Activated naive CD8-positive, alpha-beta T cell treated with anti-CD3 and anti-CD28 coated beads for 36 hours (primary cell): ENCODE measurements at places on chromosomes 4 and X. TPM values are rescaled to one million over a fixed set of nuclear protein-coding genes. Genes with fewer than 3 reads are reported as not detected.

GRCh38 chr4:3111461-3111860 is 37.0 kb downstream of the HTT start:
- DNase-seq = no peak
- H3K36me3 ChIP-seq = peaks cover 11% of the 10 kb centered on the region
- peaks cover 3% of the 10 kb centered on the region for H3K4me1 ChIP-seq
- H3K27me3 ChIP-seq = no peaks in the 10 kb centered on the region

NSD2 gene
- 184 TPM for total RNA-seq

GRCh38 chrX:69016293-69016941 is 148.8 kb downstream of the PJA1 start:
- no peaks in the 10 kb centered on the region for H3K4me1 ChIP-seq
- H3K4me3 ChIP-seq = no peak overlapping the region
- no peaks in the 10 kb centered on the region for H3K27me3 ChIP-seq

GRCh38 chr4:2126309-2127043 is 67.3 kb downstream of the NAT8L start:
- no peaks in the 10 kb centered on the region for H3K27me3 ChIP-seq
- H3K36me3 ChIP-seq = no peaks in the 10 kb centered on the region
- H3K27ac ChIP-seq = no peak overlapping the region

CABS1 gene
- total RNA-seq = not detected

GRCh38 chr4:2651546-2651945 is 104.6 kb downstream of the TNIP2 start:
- H3K4me3 ChIP-seq = no peak overlapping the region
- H3K36me3 ChIP-seq = peaks cover 27% of the 10 kb centered on the region
- H3K4me1 ChIP-seq = peaks cover 24% of the 10 kb centered on the region

RPL34 gene
- total RNA-seq = 1,710 TPM

DNA sequence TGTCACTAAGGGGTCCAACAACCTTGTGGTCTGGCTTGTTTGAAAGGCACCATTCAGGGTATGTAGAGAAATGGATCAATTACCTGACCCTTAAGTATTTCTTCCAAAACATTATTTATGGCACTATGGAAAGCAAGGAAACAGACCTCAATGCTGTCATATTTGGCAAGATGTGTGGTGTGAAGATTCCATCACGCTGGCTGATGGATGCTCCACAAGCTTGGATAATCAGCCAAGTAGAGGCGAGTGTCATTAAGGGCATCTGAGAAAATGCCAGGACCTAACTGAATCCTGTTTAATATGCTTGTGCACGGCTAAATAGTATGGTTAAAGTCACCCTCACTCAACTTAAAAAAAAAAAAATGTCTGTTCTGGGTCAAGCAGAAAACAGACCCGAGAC is 120.7 kb downstream of the COMMD8 start:
- no peak overlapping the region for H3K4me3 ChIP-seq
- H3K27ac ChIP-seq = no peak overlapping the region
- DNase-seq = no peak
- H3K36me3 ChIP-seq = no peaks in the 10 kb centered on the region
- H3K4me1 ChIP-seq = no peaks in the 10 kb centered on the region

TNMD gene
- not detected for total RNA-seq

DNA sequence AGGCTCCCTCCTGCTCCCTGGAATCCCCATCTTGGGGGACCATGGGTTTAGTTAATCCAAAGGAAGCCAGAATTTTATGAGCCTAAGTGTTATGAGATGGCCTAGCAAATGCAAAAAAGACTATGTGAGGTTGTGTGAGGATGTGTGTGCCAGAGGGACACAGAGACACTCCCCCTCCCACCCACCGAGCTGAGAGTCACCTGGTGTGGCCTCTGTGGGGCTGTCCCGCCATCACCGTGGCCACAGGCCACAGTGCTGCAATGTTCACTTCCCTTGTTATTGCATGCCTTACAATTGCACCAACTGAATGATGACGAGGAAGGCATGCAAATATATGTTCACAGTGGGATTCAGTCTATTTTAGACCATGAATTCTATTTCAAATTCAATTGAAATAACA is 601 bp upstream of the FGFBP2 start:
- H3K4me3 ChIP-seq = peak overlapping the region; percentile 75
- H3K36me3 ChIP-seq = no peaks in the 10 kb centered on the region
- H3K4me1 ChIP-seq = peaks cover 36% of the 10 kb centered on the region
- peak; percentile 80 for DNase-seq
- peak overlapping the region; percentile 91 for H3K27ac ChIP-seq

DNA sequence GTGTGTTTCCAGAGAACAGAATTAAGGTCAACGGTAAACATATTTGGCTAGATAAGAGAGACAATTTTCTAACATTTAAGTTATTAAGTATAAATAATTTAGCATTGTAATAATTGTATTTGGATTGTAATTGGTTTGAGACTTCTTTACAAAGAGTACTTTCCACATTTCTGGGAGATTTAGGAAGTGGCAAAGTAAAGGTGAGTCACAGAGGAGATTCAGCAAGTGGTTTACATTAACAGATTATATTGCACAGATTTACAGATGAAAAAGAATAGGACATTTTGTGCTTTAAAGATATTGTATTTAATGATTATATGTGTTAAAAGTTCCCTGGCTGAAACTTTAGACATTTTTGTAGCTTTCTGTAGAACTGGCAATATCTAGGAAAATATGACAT is 584.4 kb upstream of the AADAT start:
- H3K36me3 ChIP-seq = no peaks in the 10 kb centered on the region
- H3K27ac ChIP-seq = no peak overlapping the region
- no peaks in the 10 kb centered on the region for H3K27me3 ChIP-seq
- DNase-seq = no peak
- no peaks in the 10 kb centered on the region for H3K4me1 ChIP-seq
- no peak overlapping the region for H3K4me3 ChIP-seq

GRCh38 chr4:143017210-143017609 is 167.5 kb upstream of the USP38 start:
- H3K4me3 ChIP-seq = no peak overlapping the region
- no peaks in the 10 kb centered on the region for H3K36me3 ChIP-seq
- H3K27ac ChIP-seq = no peak overlapping the region
- H3K4me1 ChIP-seq = no peaks in the 10 kb centered on the region
- DNase-seq = no peak
- H3K27me3 ChIP-seq = no peaks in the 10 kb centered on the region

DNA sequence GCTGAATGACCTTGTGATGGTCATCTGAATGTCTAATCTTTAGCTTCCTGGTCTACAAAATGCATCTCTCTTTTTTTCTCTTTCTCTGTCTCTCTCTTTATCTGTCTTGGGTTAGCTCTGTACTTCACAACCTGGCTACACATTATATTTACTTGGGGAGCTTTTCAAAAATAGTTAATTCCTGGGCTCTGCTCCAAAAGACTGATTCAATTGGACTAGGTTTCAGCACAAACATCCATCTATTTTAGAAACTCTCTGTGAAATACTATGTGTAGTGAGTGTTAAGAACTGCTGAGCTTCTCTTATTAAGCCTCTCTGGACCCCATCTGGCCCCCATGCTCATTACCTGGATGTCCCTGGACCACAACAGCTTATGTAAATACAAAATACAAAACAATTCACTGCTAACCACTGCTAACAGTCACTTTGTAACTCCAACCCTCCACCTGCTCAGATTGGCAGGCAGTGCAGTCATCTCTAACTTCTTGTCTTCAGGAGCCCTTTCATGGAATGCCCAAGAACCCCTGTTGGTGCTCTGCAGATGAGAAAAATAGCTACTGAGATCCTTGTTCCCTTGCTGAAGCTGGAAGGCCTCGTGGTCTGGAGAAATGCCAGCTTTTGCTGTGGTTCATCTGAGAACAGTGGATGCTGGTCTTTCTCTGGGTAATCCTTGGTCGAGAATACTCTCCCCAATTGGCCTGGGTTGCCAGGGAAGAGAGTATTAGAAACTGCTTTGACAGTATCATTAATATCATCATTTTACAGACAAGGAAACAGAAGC is 14.8 kb upstream of the BOD1L1 start:
- H3K36me3 ChIP-seq = no peaks in the 10 kb centered on the region
- DNase-seq = no peak
- H3K27me3 ChIP-seq = peaks cover 15% of the 10 kb centered on the region
- no peak overlapping the region for H3K4me3 ChIP-seq

- H3K36me3 ChIP-seq = no peaks in the 10 kb centered on the region
- DNase-seq = no peak
- no peak overlapping the region for H3K27ac ChIP-seq
- H3K27me3 ChIP-seq = no peaks in the 10 kb centered on the region
- H3K4me1 ChIP-seq = no peaks in the 10 kb centered on the region
Measured at GRCh38 chr4:20326977-20327376, 75.3 kb downstream of the SLIT2 start.

GRCh38 chr4:23631255-23631950 is 258.4 kb downstream of the PPARGC1A start:
- H3K4me3 ChIP-seq = no peak overlapping the region
- DNase-seq = no peak
- no peaks in the 10 kb centered on the region for H3K4me1 ChIP-seq

- no peak for DNase-seq
- H3K27me3 ChIP-seq = peaks cover 4% of the 10 kb centered on the region
- no peak overlapping the region for H3K4me3 ChIP-seq
- no peak overlapping the region for H3K27ac ChIP-seq
Measured at GRCh38 chrX:12988797-12989196, 13.9 kb downstream of the TMSB4X start.

ETDB gene
- total RNA-seq = not detected

DNA sequence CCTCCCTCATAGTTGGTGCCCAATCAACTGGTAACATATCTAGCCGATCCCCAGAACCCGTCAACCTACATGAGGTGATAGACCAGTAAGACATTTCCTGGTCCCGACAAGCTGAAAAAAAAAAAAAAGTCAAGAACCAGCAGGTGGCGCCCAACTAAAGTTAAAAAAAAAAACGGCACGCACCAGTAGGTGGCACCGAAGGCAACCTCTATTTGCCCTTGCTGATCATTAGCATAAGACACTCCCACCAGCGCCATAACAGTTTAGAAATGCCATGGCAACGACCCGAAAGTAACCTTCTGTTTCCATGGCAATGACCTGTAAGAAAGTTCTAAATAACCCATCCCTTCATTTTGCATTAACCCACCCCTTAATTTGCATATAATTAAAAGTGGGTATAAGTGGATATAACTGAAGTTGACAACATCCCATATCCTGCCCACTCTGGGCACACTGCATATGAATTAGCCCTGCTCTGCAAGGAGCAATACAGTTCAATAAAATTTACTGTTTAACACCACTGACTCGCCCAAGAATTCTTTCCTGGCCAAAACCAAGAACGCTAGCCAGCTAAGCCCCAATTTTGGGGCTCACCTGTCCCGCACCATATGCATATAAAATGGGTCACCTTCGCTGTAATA is 83.9 kb upstream of the SPANXB1 start:
- H3K4me3 ChIP-seq = no peak overlapping the region
- H3K36me3 ChIP-seq = peaks cover 1% of the 10 kb centered on the region
- peaks cover 2% of the 10 kb centered on the region for H3K4me1 ChIP-seq
- peak; percentile 1 for DNase-seq
- no peak overlapping the region for H3K27ac ChIP-seq
- no peaks in the 10 kb centered on the region for H3K27me3 ChIP-seq

GYPA gene
- not detected for total RNA-seq

- H3K36me3 ChIP-seq = peaks cover 44% of the 10 kb centered on the region
- H3K27ac ChIP-seq = peak overlapping the region; percentile 95
- no peaks in the 10 kb centered on the region for H3K27me3 ChIP-seq
- DNase-seq = no peak
- H3K4me3 ChIP-seq = peak overlapping the region; percentile 85
- peaks cover 34% of the 10 kb centered on the region for H3K4me1 ChIP-seq
Measured at GRCh38 chr4:163165217-163166017, 1.3 kb downstream of the NAF1 start.

DNA sequence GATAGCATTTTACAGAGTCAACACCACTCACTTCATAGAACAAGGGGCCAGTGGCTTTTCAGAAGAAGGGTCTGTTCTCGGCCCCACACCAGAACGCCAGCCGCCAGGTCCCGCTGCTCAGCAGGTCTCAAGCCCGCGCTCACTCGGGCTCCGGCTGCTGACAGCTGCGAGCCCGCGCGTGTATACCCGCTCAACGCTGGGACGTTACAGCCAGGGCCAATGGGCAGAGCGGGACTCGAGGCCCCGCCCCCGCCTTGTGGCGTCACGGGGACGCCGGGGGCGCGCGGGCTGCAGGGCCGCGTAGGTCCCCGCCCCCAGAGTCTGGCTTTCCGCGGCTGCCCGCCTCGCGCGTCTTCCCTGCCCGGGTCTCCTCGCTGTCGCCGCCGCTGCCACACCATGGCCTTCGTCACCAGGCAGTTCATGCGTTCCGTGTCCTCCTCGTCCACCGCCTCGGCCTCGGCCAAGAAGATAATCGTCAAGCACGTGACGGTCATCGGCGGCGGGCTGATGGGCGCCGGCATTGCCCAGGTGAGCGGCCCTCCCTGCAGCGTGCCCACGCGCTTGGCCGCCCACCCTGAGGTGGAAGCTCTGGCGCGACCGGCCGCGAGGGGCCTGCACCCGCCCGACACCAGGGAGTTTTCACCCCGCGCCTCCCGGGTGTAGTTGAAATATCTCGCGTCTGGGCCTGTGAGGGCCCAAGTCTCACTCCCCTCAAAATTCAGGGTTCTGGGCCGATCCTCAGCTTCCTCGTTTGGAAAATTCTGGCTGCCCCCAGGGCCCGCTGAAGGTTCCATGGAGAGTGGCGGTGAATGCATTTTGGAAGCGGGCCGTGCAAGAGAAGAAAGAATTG is at the start of gene HADH:
TSS of gene HADH (plus strand) at position 353 of the 850 bp plus-strand sequence. CDS start at position 397, 44 bp downstream.
- H3K4me1 ChIP-seq = peaks cover 43% of the 10 kb centered on the region
- peak within 1 kb of the TSS; percentile 95 for H3K27ac ChIP-seq
- no peaks in the 10 kb centered on the region for H3K27me3 ChIP-seq
- H3K4me3 ChIP-seq = peak within 1 kb of the TSS; percentile 98
- peaks cover 21% of the 10 kb centered on the region for H3K36me3 ChIP-seq

DNA sequence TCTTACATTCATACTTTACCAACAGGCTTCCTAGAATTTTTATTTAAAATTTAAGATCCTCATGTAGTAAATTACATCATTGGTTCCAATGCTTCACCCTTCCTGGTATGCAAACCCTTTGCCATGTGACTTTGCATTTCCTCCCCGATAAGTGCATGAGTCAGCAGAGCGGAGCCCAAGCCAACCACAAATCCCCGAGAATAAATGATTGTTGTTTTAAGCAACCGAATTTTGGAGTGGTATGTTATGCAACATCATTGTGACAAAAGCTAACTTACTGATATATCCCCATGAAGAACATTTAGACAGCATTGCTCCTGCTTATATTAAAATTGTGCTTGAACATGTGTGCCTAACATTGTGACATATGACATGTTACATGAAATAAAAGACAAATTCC is 199.4 kb upstream of the DDX53 start:
- H3K27me3 ChIP-seq = no peaks in the 10 kb centered on the region
- no peak overlapping the region for H3K27ac ChIP-seq
- no peaks in the 10 kb centered on the region for H3K4me1 ChIP-seq
- DNase-seq = no peak
- no peak overlapping the region for H3K4me3 ChIP-seq

GRCh38 chr4:129350834-129351721 is 255.1 kb downstream of the C4orf33 start:
- no peak for DNase-seq
- H3K36me3 ChIP-seq = no peaks in the 10 kb centered on the region
- H3K4me1 ChIP-seq = no peaks in the 10 kb centered on the region
- H3K27ac ChIP-seq = no peak overlapping the region
- no peak overlapping the region for H3K4me3 ChIP-seq

NOX1 gene
- not detected for total RNA-seq

- H3K4me3 ChIP-seq = no peak overlapping the region
- no peaks in the 10 kb centered on the region for H3K27me3 ChIP-seq
- H3K27ac ChIP-seq = no peak overlapping the region
- H3K4me1 ChIP-seq = no peaks in the 10 kb centered on the region
- no peak for DNase-seq
Measured at GRCh38 chr4:115675719-115676118, 562.3 kb upstream of the NDST4 start.
